ENCODE measurements at places on chromosomes 5 and 9.

- no peak for DNase-seq
Measured at GRCh38 chr9:121331549-121331948, 38.5 kb downstream of the STOM start.

GRCh38 chr5:75040973-75041372 lies 11.4 kb downstream of the GCNT4 start:
- no peak for DNase-seq

DNA sequence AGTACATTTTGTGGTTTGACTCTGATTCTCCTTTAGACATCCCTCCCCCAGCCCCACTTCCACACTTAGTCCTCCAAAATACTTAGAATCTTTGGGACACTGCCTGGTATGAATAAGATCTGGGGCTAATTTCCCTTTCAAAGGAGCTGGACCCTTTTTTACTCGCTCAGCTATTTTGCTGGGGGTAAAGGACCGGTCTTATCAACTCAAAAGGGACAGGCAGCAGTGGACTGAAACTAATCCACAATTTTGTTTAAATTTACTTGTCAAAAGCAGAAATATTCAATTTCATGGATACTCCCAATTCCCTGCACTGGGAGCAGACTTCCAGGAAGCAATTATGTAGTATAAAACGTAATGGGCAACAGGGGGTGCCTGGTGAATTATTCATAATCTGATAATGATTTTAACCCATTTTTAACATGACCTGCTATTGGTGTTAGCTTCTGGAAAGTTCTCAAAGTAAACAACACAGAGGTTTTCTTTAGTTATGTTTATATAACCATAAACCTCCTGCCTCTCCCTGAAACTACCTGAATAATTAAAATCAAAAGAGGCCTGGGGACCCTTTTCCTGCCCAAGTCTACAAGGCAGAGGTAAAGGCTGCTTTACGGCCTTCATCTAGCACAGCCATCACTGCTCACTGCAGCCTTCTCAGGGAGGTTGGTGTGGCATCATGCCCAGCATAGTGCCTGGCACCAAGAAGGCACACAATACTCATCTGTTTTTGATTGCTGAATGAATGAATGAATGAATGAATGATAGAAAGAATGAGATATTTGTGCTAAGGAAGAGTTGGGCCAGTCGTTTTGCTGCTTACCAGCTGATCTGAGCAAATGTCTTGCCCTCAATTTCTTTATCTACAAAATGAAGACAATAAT lies 44.2 kb upstream of the GNPDA1 start:
- DNase-seq = peak; percentile 53

- DNase-seq = no peak
Measured at GRCh38 chr9:129604766-129605163, 16.1 kb downstream of the C9orf50 start.

- no peak for DNase-seq
Measured at GRCh38 chr9:131744171-131744719, 4.4 kb upstream of the RAPGEF1 start.

- no peak for DNase-seq
Measured at GRCh38 chr5:53211799-53212198, 102.2 kb upstream of the MOCS2 start.

- DNase-seq = no peak
Measured at GRCh38 chr9:134320868-134321471, 5.3 kb upstream of the RXRA start.

GRCh38 chr5:40746703-40747102 lies 9.1 kb downstream of the TTC33 start:
- no peak for DNase-seq

- no peak for DNase-seq
Measured at GRCh38 chr9:81814794-81815464, 113.3 kb upstream of the SPATA31D4 start.

DNA sequence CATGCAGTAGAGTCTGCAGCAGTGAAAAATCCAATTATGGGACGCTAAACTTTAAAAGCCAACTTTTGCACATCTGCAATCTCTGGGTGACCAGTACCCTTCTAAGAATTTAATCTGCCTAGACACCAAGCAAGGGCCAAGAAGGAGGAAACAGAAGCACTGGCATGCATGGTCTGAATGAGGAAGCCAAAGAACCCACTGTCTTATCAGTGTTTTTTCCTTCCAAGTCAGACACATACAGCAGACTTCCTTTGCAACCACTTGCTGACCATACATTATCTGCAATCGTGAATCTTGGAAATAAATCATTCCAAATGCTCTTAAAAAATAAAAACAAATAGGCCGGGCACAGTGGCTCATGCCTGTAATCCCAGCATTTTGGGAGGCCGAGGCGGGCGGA lies 65.9 kb downstream of the DEPDC1B start:
- no peak for DNase-seq

- no peak for DNase-seq
Measured at GRCh38 chr9:18236336-18236735, 237.6 kb upstream of the ADAMTSL1 start.

DNA sequence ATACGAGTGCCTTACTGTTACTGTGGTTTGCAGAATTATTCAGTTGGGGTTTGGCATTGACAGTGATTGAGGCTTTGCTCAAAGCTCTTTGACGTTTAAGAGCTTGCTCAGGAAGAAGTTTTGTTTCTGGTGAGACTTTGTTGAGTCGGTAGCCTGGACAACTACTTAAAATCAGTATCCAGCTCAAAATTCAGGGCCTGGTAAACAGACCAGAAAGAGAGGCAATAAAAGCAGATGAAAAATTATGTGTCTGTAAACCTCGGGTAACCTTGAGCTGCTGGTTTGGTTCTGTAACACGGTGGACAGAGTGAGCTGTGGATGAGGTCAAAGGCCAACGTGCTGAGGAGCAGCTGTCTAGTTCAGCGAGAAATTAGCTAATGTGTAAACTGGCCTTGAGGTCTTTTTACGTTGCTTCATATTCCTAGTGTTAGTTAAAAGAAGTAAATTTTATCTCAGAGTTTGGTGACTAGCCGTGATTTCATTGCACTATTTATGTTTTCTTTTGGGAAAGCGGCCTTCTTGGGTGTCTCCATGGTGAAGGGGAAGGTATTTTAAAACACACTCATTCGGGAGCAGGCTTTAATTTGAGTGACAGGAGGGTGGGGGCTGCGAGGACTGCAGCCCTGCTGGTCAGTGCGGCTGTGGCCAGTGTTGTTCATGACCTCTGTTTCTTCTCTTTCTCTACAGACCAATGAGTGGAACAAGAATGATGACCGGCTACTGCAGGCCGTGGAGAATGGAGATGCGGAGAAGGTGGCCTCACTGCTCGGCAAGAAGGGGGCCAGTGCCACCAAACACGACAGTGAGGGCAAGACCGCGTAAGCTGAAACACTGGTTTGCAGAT lies 82.0 kb upstream of the TTC23L start:
- DNase-seq = no peak

DNA sequence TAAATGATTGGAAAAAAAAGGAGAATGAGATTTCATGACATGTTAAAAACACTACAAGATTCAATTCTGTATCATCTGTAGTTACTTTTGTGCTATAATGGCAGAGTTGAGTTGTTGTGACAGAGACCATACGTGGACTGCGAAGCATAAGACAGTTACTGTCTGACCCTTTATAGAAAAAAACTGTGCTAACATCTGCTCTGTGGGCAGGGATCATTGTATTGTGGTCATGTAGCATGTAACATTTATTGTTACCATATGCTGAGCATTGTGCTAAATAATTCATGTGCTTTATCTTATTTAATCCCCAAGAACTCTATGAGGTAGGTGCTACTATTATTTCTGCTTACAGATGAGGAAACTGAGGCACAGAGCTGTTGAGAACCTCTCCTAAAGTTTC lies 147.3 kb upstream of the HMHB1 start:
- DNase-seq = no peak

GRCh38 chr9:71607461-71607881 lies 160.8 kb downstream of the CEMIP2 start:
- no peak for DNase-seq

DNA sequence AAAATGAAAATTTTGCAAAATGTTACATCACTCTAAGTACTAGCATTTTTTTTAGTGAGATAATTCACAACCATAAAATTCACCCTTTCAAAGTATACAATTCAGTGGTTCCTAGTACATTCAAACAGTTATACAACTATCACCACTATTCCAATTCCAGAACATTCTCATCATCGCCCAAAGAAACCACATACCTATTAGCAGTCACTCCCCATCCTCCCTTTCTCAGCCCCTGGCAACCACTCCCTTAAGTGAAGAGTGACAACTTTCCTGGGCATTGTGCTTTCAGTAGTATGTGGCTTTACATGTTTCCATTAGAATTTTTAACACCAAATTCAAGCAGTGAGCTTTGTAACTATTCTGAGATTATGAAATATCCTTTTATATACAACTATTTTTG lies 81.4 kb downstream of the RASEF start:
- no peak for DNase-seq

GRCh38 chr9:124284940-124285441 lies 27.2 kb downstream of the NEK6 start:
- no peak for DNase-seq

- no peak for DNase-seq
Measured at GRCh38 chr5:35031276-35031675, 16.5 kb downstream of the AGXT2 start.

- DNase-seq = no peak
Measured at GRCh38 chr5:87385802-87386201, 26.9 kb downstream of the CCNH start.

- no peak for DNase-seq
Measured at GRCh38 chr9:125119643-125120286, 23.6 kb downstream of the SCAI start.

DNA sequence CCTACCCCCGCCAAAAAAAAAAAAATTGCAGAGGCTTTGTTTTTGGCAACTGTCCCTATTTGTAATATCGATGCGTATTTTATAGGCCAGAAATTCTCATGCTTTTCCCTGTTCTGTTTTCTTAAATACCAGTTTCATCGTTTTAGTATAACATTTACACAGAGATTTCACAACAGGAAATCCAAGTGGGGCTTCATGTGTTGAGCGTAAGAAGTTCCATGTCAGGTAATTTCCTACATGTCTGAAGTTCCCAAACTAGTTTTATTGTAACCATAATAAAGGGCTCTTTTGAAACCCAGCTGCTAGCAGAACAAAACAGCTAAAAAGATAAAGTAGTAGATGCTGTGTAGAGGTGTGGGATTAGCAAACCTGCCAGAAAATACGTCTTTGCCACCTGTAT lies 4.2 kb downstream of the SMC5 start:
- no peak for DNase-seq

DNA sequence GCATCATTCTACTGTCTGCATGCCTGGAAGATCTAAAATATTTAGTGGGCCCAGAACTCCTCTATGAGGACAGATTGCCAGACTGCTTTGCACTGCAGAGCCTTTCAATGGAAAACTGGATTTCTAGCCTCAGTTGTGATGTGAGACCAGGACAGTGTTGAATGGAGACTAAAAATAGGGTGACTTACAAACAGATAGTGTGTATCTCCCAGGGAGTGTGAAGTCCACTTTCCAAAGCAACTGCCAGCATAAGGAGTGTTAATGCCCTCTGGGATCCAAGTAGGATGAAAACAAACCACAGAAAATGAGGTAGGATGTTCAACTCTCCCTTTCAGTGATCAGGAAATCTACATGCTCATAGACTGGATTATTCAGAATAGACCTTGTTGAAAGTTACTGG lies 119.5 kb downstream of the GRIA1 start:
- no peak for DNase-seq

DNA sequence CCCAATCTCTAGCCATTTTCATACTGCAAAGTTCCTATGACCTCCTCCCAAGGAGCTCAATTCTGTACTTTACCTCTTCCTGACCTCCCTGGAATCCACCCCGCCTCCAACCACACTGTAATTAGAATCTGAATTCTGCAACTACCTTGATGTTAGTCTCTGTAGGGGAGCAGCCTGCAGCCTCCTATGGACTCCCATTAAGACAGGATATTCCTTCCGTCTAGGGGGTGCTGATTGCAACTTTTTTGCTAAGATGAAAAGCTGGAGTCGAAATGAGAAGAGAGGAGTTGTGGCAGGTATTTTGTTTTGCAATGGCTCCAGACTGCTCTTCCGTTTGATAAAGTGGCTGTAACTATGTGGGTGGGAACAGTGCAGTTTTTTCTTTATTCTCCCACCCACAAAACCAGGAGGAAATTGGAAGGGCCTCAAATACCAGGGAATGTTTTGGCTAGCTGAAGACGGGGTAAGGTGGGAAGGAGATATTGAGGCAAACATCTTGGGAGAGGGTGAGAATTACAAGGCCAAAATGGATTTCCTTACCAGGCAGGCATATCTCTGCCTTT lies 23.8 kb downstream of the ANXA2R start:
- DNase-seq = no peak

- DNase-seq = peak; percentile 54
Measured at GRCh38 chr5:7348168-7348854, 47.6 kb upstream of the ADCY2 start.

DNA sequence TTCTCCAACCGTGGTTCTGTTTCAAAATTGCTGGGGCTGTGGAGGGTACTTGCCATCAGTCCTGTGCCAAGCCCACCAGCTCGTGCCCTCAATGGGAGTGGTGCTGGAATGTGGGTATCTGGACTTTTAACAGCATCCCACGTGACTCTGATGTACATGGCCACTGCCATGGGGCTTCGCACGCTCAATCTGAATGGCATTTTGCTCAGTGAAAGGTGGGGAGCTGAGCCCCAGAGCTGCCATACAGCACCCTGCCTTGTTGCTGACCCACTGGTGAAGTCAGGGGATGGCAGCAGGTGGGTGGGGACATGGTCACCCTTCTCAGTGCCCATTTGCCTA lies 16.6 kb upstream of the SYNPO start:
- no peak for DNase-seq

GRCh38 chr5:142863856-142864255 lies 93.7 kb downstream of the ARHGAP26 start:
- DNase-seq = no peak

DNA sequence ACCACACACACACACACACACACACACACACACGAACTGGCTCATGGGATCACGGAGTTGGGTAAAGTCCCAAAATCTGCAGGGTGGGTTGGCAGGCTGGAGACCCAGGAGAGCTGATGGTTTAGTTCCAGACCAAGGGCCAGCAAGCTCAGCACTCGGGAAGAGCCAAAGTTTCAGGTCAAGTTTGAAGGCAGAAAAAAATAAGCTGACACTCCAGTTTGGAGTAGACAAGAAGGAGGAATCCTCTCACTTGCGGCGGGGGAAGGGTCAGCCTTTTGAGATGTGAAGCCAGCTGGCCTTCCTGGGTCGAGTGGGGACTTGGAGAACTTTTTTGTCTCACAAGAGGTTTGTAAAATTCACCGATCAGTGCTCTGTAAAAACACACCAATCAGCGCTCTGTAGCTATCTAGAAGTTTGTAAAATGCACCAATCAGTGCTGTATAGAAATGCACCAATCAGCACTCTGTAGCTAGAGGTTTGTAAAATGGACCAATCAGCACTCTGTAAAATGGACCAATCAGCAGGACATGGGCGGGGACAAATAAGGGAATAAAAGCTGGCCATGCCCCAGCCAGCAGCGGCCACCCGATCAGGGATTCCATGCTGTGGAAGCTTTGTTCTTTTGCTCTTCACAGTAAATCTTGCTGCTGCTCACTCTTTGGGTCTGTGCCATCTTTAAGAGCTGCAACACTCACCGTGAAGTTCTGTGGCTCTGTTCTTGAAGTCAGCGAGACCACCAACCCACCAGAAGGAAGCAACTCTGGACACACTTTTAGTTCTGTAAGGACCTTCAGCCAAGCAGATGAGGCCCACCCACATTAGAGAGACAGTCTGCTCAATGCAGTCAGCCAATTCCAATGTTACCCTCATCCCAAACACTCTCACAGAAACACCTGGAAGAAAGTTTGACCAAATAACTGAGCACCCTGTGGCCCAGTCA lies 37.8 kb upstream of the UNC5A start:
- no peak for DNase-seq

GRCh38 chr5:178637356-178638074 lies 10.7 kb upstream of the CLK4 start:
- no peak for DNase-seq

- DNase-seq = no peak
Measured at GRCh38 chr5:151504006-151504405, 56.6 kb downstream of the SLC36A1 start.
